Natural killer cell treated with Interleukin-12 subunit alpha and Interleukin-12 subunit beta and Interleukin-15 and Interleukin-18, amount 100 ng/mL, for 72 hours (primary cell): ENCODE measurements at places on chromosomes 16 and 17. TPM values are rescaled to one million over a fixed set of nuclear protein-coding genes. Genes with fewer than 3 reads are reported as not detected.

DNA sequence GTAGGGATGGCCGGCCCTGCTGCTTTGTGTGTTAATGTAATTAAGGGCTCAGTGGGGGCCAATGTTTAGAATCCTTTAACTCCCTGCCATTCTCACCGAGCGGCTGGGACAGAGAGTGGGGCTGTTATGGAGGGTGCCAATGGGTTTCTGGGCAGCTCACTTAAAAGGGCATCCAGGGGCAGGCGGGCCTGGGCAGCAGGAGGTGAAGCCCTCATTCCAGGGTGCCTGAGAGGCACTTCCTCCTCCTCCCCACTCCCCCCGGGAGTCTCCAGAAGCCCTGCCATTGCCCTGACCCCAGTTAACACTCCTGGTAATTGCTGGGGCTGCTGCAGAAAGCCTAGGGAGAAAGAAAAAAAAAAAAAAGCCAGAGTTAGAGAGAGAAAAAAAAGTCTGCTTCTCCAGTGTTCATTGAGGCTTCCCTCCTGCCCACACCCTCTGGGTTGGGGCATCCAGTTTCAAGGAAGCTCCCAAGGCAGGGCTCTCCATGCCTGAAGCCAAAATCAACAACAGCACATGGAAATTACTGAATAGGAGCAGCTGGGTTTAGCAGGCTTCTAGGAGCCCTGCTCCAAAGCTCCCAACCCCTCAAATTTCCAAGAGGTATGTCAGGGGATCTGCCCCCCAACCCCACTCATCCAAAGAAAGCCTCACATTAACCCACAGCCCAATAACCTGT is 28.0 kb downstream of the CUEDC1 start:
- DNase-seq: no peak

DNA sequence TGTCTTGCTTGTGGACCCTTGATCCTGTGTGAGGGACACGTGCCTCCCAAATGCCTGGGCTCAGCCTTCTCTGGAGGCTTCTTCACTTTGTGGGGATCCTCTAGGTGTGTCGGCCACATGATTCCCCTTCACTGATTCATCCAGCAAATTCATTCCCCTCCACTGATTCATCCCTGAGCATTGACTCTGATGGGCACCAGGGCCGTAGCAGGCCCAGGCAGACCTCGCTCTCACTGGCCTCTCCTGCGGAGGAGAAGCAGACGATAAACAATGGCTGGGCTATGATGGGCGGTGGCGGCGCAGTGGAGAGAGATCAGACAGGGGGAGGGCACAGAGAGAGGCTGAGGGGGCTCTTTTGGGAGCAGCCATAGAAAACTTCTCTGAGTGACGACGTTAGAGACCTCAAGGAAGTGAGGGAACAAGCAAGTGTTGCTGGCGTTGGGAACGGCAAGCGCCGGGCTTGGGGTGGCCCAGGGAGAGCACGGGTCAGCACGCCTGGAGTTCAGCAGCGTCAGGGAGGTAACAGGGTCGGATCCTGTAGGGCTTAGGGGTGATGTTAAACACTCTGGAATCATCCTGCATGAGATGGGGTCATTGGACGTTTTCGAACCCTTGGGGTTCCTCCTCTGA is 17.5 kb upstream of the RPTOR start:
- DNase-seq: no peak

DNA sequence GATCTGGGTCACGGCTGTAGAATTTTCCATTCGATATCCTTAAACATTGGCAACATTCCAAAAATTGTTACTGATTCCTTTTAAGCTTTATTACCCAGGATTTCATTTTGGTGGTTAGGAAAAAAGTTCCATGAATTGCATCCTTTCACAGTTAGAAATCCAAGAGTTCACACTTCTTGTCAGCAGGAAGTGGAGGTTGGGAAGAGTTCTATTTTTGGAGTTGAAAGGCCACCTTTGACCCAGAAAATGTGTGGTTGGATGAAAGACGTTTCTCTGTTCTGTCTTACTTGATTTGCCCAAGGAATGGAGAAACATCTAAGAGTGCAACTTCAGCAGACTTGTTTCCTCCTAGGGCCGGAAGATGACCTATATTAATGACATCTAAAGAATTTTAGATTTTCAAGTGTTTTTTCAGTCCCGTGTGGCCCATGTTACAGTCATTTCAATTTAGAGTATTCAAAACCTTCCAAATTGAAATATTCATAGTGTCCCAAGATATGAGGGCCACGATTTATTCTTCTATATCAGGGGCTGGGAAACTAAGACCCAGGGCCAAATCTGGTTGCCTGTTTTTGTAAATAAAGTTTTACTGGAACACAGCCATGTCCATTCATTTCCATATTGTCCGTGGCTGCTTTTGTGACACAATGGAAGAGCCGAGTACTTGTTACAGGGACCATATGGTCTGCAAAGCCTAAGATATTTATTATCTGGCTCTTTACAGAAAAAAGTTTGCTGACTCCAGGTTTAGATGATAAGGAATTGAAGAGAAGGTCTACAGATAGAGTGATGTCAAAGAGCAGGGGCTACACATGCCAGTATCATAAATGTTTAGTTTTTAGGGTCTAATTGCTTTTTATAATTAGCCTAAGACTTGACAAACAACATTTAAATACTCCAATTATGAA is 50.2 kb downstream of the CDK5R1 start:
- no peak for DNase-seq

DNA sequence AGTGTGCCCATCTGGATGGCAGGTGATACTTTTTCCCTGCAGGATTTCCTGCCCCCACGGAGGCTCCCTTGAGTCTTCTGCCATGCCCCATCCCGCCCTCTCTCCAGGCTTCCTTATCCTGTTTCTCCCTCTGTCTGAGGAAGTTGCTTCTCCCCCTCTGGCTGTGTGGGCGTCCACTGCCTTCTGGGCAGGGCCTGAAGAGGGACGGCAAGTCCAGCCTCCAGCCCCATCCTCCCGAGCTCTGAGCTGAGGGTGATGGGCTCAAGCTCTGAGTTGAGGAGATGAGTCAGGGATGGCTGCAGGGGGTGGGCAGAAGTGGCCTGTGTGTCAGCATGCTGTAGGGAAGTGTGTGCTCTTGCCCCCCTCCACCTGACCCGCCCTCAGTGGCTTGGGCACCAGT is 14.2 kb upstream of the RAP1GAP2 start:
- no peak for DNase-seq

GRCh38 chr17:70857351-70857750 is 688.0 kb downstream of the KCNJ2 start:
- no peak for DNase-seq

DNA sequence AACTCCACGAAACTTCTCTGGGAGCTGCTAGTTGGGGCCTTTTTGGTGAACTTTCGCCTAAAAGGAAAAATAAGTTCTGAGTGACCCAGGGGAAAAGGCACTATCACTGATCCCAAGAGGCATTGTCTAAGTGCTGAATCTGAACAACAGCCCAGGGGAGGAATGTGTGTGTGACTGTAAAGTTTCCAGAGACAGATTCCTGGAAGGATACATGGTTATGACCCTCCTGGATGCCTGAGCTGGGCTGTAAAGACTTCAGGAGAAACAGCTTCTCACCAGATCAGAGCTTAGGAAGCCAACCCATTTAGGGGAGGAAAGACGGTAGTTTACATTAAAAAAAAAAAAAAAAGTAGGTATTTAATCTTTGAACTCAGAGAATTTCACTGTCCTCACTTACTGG is 20.2 kb downstream of the HIGD1B start:
- DNase-seq: no peak

DNA sequence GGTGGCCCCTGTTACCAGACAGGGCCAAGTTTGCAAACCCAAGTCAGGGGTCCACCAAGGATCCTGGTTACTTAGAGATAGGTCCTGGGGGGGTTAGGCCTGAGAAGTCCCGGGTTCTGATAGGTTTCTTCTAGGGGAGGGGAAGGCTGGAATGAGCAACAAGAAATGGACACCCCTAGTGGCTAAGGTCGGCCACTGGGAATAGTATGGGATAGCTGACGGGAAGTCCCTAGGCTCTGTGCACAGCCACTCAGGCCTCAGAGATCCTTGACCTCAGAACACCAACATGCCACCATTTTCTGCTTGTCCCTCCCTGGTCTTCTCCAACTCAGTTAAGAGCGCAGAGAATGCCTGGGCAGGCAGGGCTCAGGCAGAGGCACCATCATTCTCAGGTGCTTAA is 13.4 kb downstream of the TK2 start:
- no peak for DNase-seq

DNA sequence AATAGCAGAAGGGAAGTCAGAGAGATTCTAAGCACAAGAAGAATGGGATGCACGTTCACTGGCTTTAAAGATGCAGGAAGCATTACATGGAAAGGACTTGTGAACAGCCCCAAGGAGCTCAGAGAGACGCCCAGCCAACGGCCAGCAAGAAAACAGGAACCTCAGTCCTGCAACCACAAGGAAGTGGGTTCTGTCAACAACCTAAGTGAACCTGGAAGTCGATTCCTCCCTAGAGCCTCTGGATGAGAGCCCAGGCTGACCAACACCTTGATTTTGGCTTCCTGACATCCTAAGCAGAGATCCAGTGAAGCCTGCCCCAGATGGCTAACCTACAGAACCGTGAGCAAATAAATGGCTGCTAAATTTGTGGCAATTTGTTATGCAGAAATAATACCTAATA is 24.5 kb downstream of the GPR142 start:
- peak; percentile 20 for DNase-seq

DNA sequence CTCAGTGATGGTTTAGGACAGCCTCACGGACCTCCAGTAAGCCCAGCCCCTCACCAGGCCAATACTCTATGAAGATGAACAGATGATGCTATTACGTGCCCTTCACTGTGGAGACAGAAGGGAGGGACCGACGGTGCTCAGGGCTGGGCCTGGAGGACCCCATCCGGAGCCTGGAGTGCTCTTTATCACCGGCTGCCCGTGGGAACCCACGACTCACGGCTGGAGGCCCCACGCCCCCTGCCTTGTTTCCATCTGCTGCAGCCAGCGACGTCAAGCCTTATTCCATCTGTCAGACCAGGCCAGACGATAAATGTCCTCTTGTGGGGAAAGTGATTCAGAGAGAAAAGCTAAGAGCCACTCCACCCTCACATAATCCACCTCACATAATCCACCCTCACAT is 4.0 kb upstream of the TIMM22 start:
- no peak for DNase-seq

- DNase-seq: no peak
These were observed 79.8 kb downstream of the ENGASE start for GRCh38 chr17:79154446-79154845.

GRCh38 chr17:57599271-57600045 is 145.6 kb downstream of the CCDC182 start:
- peak; percentile 74 for DNase-seq

DNA sequence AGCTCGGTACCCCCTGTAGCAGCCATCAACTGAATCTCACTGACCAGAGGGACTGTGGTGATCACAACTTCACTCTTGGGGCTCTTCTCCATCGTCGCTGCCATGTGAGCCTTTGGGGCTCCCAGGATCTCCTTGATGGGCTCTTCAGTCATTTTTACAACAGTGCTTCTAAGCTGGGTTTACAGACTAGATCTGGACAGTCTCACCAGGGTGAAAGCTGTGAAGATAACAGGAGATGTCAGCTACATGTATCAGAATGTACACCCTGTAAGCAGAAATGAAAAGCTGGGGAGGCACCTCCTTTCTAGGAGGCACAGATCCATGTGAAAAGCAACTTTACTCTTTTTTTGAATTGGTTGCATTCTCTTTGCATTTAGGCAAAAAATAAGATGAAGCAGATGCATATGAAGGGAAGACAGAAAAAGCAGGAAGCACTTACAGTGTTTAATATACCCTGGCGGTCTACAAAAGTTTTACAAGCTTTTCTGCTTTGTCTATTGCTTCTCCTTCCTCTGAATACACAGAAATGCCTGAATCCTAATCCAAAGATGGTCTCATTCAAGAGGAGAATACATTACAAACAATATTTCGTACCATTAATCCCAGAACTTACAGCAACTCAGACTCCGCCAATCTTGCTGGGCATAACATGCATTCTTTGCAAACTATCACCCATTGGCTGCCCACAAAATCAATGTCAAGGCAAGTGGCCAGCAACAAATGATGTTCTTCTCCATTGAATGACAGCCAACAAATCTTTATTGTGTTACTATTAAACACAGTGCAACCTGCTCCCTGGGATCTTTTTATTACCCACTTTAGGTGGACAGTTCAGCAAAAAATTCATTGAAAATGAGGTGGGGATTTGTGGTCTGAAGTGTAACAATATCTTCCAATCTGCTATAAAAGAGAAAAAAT is 1.5 kb downstream of the TMEM100 start:
- no peak for DNase-seq

DNA sequence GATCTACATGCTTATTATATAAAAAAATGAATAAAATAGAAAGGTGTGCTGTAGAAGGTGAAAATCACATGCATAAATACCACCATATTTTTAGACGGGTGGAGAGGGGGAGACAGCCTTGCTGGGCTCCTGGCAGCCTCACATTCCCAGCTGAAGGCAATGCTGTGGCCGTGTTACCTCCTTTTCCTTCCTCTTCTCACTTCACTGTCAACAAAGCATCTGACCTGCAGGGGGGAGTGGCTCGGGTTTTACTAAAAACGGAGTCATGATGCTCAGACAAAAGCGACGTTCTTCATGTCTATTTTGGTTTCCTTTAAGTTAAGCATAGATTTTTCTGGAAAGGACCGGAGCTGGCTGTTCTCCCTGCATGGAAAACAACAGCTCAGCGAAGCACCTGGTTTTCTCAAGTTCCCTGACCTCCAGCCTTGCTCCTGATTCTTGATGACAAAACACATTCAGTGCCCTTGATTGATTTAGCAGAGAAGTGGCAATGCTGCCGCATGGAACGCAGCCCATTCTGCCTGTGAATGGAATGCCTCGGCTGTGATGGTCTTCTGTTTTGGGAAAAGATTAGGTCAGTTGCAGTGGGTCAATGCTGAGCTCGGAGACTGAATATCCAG is 5.5 kb upstream of the RPTOR start:
- no peak for DNase-seq

- DNase-seq: no peak
These were observed 160.0 kb downstream of the MAP2K6 start for GRCh38 chr17:69574257-69575197.

DNA sequence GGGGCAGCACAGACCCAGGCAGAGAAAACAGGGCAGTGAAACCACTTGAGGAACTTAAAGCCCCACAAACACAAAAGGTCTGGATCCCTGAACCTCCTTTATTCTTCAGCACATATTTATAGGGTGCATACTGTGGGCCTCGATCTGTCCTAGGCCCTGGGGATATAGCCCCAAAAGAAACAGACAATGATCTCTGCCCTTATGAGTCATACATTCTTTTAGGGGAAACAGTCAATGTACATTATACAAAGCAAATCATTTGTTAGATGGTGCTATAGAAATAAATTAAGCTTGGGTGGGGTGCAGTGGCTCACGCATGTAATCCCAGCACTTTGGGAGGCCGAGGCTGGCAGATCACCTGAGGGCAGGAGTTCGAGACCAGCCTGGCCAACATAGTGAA is 10.0 kb upstream of the HES7 start:
- no peak for DNase-seq

DNA sequence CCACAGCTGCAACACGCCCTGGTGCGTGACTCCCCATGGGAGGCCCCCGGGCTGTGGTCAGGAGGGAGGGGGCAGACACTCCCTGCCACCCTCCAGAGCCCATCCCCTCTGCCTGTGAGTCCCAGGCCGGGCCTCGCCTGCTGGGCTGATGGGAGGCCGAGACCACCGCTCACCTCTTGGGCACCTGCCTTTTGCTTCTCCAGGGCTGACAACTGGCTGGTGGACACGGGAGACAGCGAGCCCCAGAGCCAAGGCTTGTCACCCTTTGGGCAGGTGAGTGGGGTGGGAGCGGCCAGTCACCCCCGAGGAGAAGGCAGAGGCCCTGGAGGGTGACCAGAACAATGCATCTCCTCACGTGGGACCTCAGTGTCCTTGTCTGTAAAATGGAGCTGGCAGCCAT is 20.8 kb downstream of the CHMP1A start:
- DNase-seq: no peak

Gene FOXC2
- not detected for total RNA-seq

Gene CA4
- total RNA-seq: not detected

Gene PLK1
- 95.6 TPM for total RNA-seq

Gene NPIPA1
- 63.6 TPM for total RNA-seq

Gene SLC16A5
- 4.6 TPM for total RNA-seq
